GM23338 (cell line): ENCODE measurements at places on chromosomes 4 and X. TPM values are rescaled to one million over a fixed set of nuclear protein-coding genes. Genes with fewer than 3 reads are reported as not detected.

CT45A1 gene
- polyA plus RNA-seq = not detected in 2 replicates

PDCL2 gene
- 1.9 and 2.1 TPM in 2 replicates for polyA plus RNA-seq

ATP1B4 gene
- not detected in 2 replicates for polyA plus RNA-seq

GAGE12E gene
- polyA plus RNA-seq = not detected in 2 replicates

CHRDL1 gene
- 3.6 and 3.7 TPM in 2 replicates for polyA plus RNA-seq

SPRY1 gene
- 103 and 110 TPM in 2 replicates for polyA plus RNA-seq

CT55 gene
- not detected in 2 replicates for polyA plus RNA-seq

IL2RG gene
- polyA plus RNA-seq = 0.26 and 0.31 TPM in 2 replicates

IQCM gene
- 0.24 TPM in 1 of 2 replicates, not detected in the other for polyA plus RNA-seq

GEMIN8 gene
- 16.7 and 19.9 TPM in 2 replicates for polyA plus RNA-seq

LRCH2 gene
- polyA plus RNA-seq = 2.3 and 2.5 TPM in 2 replicates

UGT8 gene
- polyA plus RNA-seq = 12.3 and 14.9 TPM in 2 replicates

MAMLD1 gene
- 0.12 and 0.13 TPM in 2 replicates for polyA plus RNA-seq

TDO2 gene
- polyA plus RNA-seq = not detected in 2 replicates

SLC30A9 gene
- 51.9 and 67.3 TPM in 2 replicates for polyA plus RNA-seq

FBXL5 gene
- 55.7 and 58.7 TPM in 2 replicates for polyA plus RNA-seq

TGIF2LX gene
- not detected in 2 replicates for polyA plus RNA-seq

CNGA1 gene
- polyA plus RNA-seq = 4.9 and 6.2 TPM in 2 replicates

PAGE4 gene
- 1.4 and 1.6 TPM in 2 replicates for polyA plus RNA-seq

F11 gene
- polyA plus RNA-seq = 0.74 TPM in 1 of 2 replicates, not detected in the other

MGAT4D gene
- not detected in 2 replicates for polyA plus RNA-seq

CENPVL2 gene
- polyA plus RNA-seq = 2.3 and 2.9 TPM in 2 replicates

FAM47B gene
- not detected in 2 replicates for polyA plus RNA-seq

TCEAL6 gene
- polyA plus RNA-seq = 1.2 and 2.2 TPM in 2 replicates

ARHGAP36 gene
- 0.14 TPM in 1 of 2 replicates, not detected in the other for polyA plus RNA-seq

ACE2 gene
- not detected in 2 replicates for polyA plus RNA-seq

CT47B1 gene
- not detected in 2 replicates for polyA plus RNA-seq

ALPK1 gene
- polyA plus RNA-seq = 0.10 TPM in 1 of 2 replicates, not detected in the other

MAGIX gene
- 0.66 and 1.6 TPM in 2 replicates for polyA plus RNA-seq

AFF2 gene
- polyA plus RNA-seq = 0.75 and 1.6 TPM in 2 replicates

ELMOD2 gene
- polyA plus RNA-seq = 11.9 and 17.9 TPM in 2 replicates

VSIG1 gene
- 1.0 and 1.2 TPM in 2 replicates for polyA plus RNA-seq

EDA2R gene
- 5.0 and 6.0 TPM in 2 replicates for polyA plus RNA-seq

AREG gene
- 0.45 TPM in 1 of 2 replicates, not detected in the other for polyA plus RNA-seq

PDE5A gene
- polyA plus RNA-seq = 12.1 and 15.0 TPM in 2 replicates

JCHAIN gene
- polyA plus RNA-seq = 0.23 and 0.52 TPM in 2 replicates

PNMA5 gene
- 0.10 and 0.24 TPM in 2 replicates for polyA plus RNA-seq

XG gene
- polyA plus RNA-seq = 0.40 and 0.60 TPM in 2 replicates

DOCK11 gene
- 5.4 and 6.0 TPM in 2 replicates for polyA plus RNA-seq

ARMCX2 gene
- polyA plus RNA-seq = 47.8 and 48.2 TPM in 2 replicates

GAB3 gene
- polyA plus RNA-seq = 0.35 and 0.89 TPM in 2 replicates

ENPP6 gene
- 0.05 and 0.11 TPM in 2 replicates for polyA plus RNA-seq

PROM1 gene
- polyA plus RNA-seq = 30.6 and 36.6 TPM in 2 replicates
